ENCODE measurements at places on chromosomes 4 and X.

DNA sequence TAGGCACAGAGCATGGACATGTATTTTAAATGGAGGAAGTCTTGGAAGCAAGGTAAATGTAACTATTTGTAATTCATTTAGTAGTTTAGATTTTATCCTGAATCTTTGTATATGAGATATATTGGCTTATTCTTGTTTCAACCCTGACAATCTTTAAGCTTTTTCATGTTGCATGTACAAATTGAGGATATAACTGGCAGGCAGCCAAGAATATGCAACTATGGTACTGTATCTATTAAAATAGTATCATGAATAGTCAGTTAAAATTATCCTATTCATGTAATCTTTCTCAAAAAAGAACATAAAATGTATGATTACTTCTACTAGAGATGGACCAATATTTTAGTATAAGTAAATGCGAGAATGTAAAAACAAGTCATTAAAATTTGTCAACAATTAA, 1141.5 kb downstream of the PCDH18 start:
- no peak for DNase-seq

- DNase-seq, result no peak
Observed at GRCh38 chr4:56410247-56411062, 23.2 kb upstream of the AASDH start.

DNA sequence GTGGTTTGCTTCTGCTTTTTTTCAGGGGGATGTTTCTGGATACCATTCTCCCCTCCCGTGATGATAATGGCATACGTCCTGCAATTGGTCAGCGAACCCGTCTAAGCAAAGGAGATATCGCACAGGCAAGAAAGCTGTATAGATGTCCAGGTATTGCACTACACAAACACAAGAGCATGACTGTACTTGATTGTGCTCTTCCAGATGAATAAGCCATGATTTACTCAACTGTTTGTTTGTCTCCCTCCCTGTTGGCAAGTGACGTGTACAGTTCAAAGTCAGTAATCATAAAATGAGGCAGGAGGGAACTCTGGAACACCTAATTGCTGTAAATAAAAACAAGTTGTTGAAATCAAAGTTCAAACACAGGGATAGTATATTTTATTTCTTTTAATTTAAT, 141.4 kb downstream of the TLL1 start:
- no peak for DNase-seq

GRCh38 chr4:28754376-28754775, 1893.7 kb downstream of the STIM2 start:
- no peak for DNase-seq

DNA sequence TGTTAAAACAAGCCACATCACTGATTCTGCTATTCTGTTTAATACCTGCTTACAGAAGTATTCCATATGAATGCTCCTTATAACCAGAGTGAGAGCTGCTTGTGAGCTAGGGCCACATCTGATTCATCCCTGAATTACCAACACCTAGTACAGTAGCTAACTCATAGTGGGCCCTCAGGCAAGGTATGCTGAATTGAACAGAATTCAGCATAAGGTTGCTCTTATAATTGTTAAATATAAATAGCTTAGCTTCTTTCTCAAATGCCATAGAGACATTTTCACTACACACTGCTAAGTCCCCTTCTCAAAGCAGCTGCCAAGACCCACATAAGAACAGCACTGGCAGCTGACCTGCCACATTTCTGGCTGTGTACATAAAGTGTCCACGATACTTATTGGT, 27.0 kb upstream of the MCF2 start:
- DNase-seq, result no peak

DNA sequence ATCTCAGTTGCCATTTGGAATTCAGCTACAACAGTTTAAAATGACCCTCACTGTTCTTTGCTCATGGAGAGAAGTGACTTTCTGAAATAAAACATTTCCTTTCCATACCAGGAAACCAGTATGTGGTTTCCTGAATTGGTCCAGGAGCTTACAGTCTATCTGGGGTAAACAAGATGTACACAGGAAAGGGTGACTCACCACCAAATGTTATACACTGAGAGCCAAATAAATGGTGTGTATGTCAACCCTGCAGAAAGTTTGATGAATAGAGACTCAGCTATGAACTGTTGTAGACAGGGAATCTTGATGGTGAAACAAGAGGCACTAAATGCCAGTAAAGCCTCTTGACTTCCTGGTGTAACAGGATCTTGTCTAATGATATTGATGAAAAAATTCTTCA, 100.4 kb downstream of the HS6ST2 start:
- DNase-seq, result no peak

DNA sequence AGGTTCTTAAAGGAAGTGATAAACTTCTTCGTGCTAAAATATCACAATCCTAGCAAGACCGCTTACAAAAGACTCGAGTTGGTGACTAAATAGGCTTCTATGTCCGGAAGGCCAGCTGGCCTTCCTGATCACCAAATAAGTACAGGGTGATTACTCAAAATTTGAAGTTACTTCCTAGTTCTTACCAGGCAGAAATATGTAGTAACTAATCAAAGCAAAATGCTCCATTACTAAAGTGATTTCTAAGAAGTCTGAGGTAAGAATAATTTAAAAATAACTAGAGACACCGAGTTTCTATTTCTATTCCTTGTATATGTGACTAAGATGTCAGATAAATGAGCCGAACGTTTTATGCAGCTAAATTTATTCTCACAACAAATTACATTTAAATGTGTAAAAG, 62.2 kb downstream of the NSUN7 start:
- no peak for DNase-seq

- DNase-seq, result peak; percentile 78
Observed at GRCh38 chrX:69165087-69165651, at the start of gene PJA1. PJA1 (minus strand) TSS chrX:69165453; CDS start chrX:69163073, 2,380 bp downstream.

- DNase-seq, result no peak
Observed at GRCh38 chr4:82382751-82383150, 9.0 kb upstream of the HNRNPD start.

- no peak for DNase-seq
Observed at GRCh38 chr4:125522588-125522987, 207.8 kb downstream of the FAT4 start.

DNA sequence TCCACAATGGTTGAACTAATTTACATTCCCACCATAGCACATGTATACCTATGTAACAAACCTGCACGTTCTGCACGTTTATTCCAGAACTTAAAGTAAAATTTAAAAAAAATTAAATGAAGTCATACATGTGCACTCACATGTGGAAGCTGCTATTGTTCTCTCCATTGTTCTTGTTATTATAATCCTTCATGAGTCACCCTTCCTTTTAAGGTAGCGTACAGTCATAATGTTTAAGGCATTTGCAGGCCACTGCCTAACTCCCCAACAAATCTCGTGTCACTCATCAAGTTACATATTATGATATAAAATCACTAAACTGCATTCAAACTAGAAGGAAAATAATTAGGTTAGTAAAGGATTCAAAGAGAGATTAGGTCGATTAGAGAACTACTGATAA, 63.6 kb downstream of the SLC7A11 start:
- no peak for DNase-seq

DNA sequence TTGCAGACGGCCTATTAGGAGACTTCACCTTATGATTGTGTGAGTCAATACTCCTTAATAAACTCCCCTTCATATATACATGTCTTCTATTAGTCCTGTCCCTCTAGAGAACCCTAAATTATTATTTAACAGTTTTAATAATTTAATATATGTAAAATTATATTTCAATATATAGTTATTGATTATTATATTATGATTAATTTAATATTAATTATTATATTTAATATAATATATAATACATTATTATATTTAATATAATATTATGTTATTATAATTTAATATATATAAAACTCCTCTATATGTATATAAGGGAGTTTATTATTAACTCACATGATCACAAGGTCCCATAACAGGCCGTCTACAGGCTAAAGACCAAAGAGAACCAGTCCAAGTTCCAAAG, 533.2 kb downstream of the ARAP2 start:
- DNase-seq, result no peak

GRCh38 chr4:65007841-65008439, 598.7 kb upstream of the TECRL start:
- DNase-seq, result no peak

GRCh38 chr4:182307746-182308145, 64.5 kb downstream of the TENM3 start:
- DNase-seq, result no peak

DNA sequence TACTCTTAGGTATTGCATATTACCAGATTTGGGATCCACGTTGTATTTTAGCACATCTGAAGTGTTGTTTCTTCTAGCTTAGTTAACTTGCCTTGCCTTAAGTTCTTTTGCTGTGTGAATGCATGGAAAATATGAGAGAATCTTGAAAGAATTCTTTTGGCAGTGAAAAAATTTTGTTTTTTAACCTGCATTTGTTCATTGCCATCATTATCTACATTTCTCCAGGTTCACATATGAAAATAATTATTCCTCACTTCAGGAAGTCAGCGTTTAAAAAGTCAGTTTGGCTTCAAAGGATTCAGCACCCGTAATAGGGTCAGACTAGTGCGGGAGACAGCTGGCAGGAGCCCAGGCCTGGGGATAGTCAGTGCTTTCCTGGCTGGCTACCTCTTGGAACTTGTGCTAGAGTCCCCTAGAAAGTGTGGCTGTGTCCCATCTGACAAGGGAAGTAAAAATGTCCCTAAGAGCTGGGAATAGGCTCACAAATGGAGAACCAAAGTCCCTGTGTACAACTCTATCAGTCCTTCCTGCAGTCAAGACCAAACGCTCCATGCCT, 251.9 kb upstream of the KLF3 start:
- no peak for DNase-seq

DNA sequence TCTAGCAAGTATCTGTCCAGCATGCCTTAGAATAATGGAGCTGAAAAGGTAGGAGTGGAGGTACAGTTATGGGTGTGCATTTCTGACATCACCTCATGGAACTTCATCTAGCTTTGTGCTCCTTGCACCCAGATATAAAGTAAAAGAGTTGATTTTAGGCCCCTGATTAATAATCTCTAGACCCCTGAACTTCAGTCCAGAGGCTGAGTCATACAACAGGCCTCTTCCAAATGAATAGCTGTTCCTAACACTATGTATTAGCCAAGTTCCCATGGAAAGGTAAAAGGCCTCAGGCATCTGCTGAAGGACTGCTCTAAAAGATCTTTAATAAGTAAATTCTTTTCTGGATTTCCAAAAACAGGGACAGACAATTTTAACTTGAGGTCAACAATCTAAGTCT, 16.2 kb downstream of the TBC1D9 start:
- DNase-seq, result no peak

DNA sequence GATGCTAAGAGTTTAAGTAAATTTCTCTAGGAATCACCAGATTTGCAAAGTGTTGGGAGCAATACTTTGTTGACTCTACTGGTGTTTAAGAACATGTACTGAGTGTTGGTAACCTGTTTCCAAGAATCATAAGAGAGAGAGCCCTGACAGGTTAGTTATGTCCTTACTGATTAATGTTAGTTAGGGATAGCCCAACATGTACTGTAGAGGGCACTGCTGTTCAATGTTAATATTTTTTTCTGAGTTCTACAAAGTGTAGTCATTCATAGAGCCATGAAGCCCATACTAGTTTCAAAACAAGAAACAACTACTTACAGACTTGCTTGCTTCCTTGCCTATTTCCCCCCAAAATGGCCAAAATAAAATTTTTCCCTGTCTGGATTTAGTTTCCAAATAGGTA, 11.9 kb downstream of the TMPRSS11D start:
- no peak for DNase-seq

DNA sequence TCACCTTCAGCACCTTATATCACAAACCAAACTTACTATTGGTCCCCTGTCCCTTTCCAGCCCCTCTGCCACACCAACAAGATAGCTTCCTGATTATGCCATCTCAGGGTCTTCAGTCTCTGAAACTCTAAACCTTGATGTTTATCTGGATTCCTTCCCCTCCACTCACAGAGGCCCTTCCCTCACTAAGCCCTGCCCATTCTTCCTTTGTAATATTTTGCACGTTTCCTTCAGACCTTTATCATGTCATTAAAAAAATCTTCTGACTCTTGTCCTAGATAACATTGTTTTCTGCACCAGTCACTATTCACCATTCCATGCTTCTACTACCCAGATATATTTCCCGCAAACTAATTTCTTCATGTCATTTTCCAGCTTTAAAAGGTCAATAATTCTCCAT, 17.7 kb upstream of the CEP135 start:
- no peak for DNase-seq

DNA sequence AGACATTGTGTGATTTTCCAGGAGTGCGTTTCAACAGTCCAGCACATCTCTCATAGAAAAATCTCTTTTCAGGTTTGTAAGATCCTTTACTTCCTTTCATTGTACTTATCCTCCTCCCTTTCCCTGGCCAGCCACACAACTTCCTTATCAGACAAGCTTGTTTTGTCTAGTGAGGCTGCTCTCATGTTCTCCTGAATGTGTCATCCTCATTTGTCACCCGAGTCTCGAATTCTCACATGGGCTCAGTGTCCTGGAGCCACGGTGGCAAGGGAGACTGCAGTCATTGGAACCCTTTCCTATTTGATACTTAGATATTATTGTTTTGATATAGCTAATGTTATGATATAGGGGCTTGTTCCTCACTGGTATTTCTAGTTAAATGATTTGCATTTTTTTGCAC, 16.9 kb downstream of the SYNPO2 start:
- no peak for DNase-seq

DNA sequence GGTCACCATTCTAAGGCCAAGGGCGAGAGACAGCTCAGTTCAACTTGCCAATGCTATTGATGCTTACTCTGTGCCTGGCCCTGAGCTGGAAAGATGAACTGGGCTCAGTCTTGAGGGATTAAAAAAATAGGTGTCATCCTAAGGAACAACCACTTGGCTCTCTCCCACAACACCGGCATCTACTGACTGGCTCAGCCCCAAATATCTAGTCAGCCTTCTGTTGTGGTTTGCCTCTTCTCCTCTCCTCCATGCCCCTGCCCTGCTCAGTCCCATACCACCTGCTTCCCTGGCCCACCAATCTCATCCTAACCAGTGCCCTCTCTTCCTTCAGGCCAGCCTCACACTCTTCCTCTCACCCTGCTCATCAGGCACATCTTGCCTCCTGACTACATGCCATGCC, 29.6 kb downstream of the KDM5C start:
- no peak for DNase-seq

DNA sequence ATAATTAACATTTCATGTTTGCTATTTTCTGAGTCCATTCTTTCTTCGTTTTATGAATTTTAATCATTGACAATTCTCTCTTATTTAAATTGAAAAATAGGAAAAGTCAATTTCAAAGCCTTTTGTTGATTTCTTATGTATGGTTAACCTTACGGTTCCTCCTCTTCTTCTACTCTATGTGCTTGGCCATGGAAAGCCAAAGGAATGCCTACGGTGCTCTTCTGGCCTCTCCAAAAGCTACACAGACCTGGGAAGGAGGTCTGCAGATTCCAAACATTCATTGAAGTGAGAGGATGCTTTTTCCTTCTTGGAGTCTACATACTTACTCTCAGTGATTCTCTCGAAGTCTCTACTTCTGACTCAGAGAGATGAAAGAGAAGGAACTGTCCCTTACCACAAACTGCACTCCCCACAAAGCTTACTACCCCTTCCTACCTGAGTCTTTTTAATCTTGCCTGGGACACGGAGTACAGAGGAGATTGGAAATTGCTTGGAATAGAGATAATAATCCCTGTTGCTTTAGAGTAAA, 863.1 kb upstream of the FTHL17 start:
- DNase-seq, result no peak

Data from CD4-positive, alpha-beta T cell treated with Interleukin-15 for 1 hour (primary cell).